Stimulated activated CD8-positive, alpha-beta memory T cell treated with anti-CD3 and anti-CD28 coated beads, Interleukin-7, amount 100 ng/mL, for 24 hours (primary cell): ENCODE measurements at places on chromosomes 13 and 19.

GRCh38 chr19:55484593-55485438 lies at the start of gene NAT14:
Gene NAT14 (plus strand): TSS chr19:55485188. CDS start chr19:55485709, 521 bp downstream.
- peak; percentile 40 for DNase-seq

GRCh38 chr13:94707400-94708021 lies 4.8 kb downstream of the SOX21 start:
- DNase-seq = no peak

DNA sequence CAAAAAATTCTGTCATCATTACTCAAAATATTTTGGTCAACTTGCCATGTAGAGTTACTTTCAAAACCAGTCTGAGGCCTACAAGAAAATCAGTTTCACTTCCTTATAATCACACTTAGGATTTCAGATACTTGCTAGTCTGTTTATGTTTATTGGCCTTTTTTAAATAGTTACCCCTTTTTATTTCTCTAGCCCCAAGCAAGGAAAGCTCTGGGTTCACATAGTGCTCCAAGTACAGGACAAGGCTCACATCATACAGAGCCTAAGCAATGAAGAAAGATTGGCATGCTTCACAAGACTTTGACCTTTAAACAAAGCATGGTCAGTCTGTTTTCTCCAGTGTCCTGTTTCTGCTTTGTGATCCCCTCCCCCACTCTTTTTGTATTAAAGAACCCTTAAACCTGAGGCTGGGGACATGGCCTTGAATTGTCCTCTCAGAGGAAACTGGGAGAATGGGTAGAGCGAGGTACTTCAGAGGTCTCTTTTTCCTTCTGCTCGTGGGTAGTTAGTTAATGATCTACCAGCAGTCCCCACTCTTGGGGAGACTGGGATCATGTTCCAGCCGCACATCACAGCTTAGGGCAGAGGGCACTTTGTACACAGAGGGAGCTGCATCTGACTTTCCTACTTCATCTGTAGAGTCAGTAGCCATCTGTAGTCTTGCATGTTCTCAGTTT lies 30.7 kb downstream of the CEACAM1 start:
- DNase-seq = no peak

DNA sequence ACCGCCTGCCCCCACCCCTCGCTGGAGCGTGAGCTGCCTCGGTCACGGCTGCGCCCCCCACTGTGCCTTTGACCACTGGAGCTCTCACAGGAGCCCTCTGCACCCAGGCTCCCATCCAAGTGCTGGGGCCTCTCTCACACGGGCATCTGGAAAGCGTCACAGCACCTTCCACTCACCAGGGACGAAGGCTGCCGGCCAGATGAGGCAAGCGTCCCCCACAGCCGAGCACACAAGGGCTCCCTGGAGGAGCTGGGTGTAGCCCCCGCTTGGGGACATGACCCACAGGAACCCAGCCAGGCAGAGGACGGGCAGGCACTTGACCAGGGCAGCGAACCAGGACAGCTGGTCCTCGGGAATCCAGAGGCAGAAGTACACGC lies 560 bp downstream of the TMEM86B start:
- no peak for DNase-seq
